ENCODE measurements at places on chromosomes 1 and 21.

DNA sequence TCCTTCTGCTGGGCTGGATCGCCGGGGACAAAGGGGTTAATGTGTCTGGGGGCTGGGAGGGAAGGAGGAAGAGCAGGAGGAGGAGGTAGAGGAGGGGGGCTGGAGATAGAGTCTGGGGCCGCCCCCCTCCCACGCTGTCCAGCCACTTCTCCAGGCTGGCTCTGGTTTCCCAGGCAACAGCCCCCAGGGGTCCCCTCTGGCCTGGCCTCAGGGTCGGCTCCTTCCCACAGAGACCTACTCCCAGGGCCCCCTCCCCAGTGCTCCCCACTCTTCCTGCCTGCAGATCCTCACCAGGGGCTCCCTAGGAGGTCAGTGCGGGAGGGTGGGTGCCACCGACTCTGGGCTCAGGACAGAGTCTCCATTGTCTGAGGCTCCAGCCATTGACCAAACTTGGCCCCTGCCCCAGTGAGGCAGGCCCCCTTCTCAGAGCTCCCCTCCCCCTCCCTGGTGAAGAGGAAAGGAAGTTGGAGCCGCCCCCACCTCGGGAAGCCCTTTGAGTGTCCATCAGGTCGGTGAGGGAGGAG lies 34.1 kb downstream of the ARHGEF10L start:
- DNase-seq: no peak

DNA sequence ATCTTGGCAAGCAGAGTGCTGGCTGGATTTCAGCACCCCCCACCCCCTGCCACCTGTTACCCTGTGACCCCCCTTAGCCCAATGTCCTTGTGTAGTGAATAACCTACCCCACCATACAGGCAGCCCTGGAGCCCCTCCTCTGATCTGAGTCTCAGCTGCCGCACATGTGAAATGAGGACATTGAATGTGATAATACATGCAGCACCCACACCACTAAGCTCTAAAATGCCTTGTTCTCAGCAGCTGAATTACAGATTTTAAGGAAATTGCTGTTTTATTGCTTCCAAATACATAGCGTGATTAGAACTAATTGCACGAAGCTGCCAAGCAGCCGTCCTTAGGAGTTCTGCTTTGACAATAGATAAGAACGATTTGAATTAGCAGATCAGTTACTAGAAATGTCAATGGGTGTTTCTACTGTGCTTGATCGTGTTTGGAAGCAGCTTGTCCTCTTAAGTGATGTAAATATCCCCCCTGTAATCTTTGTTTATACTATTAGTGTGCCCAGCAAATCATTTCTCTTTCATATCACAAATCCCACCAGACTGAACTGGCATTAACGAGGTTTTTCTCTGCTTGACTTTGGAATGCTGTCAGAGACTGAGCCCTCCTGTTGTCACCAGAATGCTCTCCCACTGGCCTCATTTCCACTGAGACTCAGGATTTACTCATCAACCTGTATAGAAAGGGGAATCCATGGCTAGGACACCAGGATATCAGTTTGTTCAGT lies 4.9 kb downstream of the SLAMF8 start:
- DNase-seq: no peak

- DNase-seq: no peak
Measured at GRCh38 chr1:187848321-187848720, 1019.6 kb downstream of the PLA2G4A start.

- DNase-seq: no peak
Measured at GRCh38 chr1:174744886-174745285, 254.9 kb upstream of the CACYBP start.

- DNase-seq: no peak
Measured at GRCh38 chr1:221851336-221851735, 109.4 kb upstream of the DUSP10 start.

GRCh38 chr1:7172804-7173203 lies 387.6 kb downstream of the CAMTA1 start:
- no peak for DNase-seq

GRCh38 chr1:54464031-54464476 lies 57.9 kb upstream of the SSBP3 start:
- no peak for DNase-seq

GRCh38 chr1:114764689-114765088 lies 6.9 kb upstream of the CSDE1 start:
- no peak for DNase-seq

- DNase-seq: no peak
Measured at GRCh38 chr1:218322762-218323161, 22.4 kb upstream of the TGFB2 start.

- DNase-seq: no peak
Measured at GRCh38 chr1:26848941-26849774, 13.8 kb upstream of the SFN start.

DNA sequence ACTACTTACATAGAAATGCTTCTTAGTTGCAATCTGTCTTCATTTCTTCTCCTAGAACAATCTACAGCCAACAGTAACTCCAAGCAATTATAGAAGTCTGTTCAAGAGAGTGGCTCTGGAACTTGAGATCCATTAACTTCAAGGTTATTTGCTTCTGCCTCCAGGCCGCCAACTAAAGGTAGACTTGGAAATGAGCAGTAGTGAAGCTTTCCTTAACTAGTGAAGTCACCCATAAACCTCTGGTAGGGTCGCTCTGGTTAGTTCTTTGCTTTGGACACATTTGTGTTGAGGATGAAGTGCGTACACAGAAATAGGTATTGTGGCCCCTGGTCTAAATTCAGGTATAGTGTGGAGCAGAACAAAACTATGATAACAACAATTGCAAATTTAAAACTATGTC lies 809.9 kb upstream of the RGS18 start:
- DNase-seq: no peak

DNA sequence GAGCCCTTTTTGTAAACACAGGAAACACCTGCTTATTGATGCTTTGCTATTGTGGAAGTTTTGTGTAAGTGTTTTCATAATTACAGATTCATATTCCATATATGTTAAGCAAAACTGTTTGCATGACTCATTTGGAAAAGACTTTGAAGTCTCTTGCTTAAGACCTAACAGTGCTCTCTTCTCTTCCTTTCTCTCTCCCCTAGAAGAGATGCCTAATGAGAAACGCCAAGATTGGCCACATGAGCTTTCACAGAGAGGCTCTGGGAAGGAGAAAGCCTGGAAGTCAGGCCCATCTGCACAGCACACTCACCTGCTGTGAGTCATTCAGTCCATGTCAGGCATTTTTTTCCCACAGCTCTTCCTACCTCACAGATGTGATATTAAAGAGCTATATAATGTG lies 101.6 kb upstream of the PALMD start:
- DNase-seq: no peak

- peak; percentile 61 for DNase-seq
Measured at GRCh38 chr1:52403566-52404115, 582 bp downstream of the ORC1 start.

Measured in SIG-M5 (cell line).